ENCODE measurements at places on chromosomes 7 and 10.

- DNase-seq, result no peak
Observed at GRCh38 chr10:111086574-111086973, 9.7 kb downstream of the ADRA2A start.

- DNase-seq, result no peak
Observed at GRCh38 chr7:96248405-96248804, 73.5 kb downstream of the SLC25A13 start.

GRCh38 chr10:1473874-1474273 is 263.5 kb downstream of the ADARB2 start:
- no peak for DNase-seq

DNA sequence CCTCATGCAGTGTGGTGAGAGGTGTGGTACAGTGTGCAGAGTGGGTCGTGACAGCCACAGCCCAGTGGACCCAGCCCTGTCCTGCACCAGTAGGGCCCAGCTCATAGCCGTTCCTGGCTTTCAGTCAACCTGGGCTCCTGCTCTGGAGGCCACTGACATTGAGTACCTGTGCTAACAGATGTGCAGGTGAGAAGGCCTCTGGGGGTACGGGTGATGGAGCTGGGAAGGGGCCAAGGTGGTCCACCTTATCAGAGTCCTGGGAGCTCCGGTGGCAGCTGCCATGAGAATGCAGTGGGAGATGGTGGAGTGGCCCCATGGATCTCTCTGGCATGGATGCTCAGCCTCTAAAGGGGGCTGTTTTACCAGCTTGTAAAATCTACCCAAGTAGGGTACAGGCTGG is 6.1 kb upstream of the TBRG4 start:
- DNase-seq, result no peak

GRCh38 chr7:8229927-8230326 is 32.0 kb downstream of the ICA1 start:
- no peak for DNase-seq

- no peak for DNase-seq
Observed at GRCh38 chr10:108410236-108410635, 1245.7 kb upstream of the SORCS1 start.

DNA sequence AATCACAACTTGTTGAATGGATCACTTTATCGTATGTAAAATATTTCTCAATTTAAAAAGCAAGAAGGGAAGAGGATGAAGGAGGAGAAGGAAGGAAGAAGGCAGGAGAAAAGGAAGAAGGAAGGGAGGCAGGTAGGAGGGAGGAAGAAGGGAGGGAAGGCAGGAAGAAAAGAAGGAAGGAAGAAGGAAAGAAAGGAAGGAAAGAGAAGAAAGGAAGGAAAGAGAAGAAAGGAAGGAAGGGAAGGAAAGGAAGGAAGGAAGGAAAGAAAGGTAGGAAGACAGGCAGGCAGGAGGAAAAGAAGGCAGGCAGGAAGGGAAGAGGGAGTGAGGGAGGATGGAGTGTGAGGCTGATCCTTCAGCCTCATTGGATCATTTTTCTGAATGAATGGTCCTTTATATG is 145.5 kb downstream of the MYOF start:
- no peak for DNase-seq

- DNase-seq, result no peak
Observed at GRCh38 chr10:43254881-43255633, 11.8 kb downstream of the RASGEF1A start.

GRCh38 chr7:81937091-81937490 is 167.2 kb upstream of the HGF start:
- no peak for DNase-seq

DNA sequence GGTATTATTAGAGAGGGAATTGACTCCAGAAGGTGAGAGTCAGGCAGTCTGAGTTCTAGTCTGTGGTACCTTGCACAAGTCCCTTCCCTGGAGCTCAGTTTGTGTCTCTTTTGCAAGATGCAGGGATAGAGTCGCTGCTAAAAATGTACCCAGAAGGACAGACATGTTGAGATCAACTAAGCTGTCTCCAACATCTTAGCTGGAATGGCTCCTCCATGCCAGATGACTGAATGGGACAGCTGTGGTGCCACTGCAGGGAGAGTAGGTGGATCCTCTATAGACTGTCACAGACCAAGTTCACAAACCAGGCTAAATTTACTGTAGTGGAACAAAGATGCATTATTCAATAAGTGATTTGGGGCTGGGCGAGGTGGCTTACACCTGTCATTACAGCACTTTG is 120.1 kb downstream of the NEURL1 start:
- DNase-seq, result no peak

DNA sequence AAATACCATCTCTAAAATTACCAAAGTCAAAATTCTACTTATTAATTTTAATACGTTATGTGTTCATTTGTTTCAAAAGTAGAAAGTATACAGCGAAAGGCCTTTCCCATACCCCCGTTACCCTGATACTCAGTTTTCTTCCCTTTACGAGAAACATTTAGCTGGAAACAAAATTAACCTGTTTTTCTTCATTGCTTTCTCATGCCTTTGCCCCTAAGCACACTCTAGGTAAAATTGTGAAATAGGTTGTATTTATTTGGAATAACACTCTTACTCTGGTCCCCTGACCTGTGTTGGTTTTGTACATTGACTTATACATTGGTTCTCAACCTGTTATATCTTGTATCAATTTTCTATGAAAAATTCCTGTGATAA is 47.1 kb downstream of the GLCCI1 start:
- no peak for DNase-seq

DNA sequence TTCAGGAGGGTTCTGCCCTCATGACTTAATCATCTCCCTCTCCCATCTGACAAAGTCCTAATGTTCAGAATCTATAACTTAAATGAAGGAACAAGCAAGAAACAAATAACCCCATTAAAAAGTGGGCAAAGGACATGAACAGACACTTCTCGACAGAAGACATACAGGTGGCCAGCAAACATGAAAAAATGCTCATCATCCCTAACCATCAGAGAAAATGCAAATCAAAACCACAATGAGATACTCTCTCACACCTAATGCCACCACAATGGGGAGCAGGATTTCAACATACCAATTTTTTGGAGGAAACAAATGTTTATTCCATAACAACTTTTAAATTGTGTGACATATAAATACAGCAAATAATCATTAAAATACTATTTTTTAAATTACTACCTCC is 3.0 kb upstream of the HTR7 start:
- no peak for DNase-seq
